ENCODE measurements at places on chromosomes 13 and 19.

DNA sequence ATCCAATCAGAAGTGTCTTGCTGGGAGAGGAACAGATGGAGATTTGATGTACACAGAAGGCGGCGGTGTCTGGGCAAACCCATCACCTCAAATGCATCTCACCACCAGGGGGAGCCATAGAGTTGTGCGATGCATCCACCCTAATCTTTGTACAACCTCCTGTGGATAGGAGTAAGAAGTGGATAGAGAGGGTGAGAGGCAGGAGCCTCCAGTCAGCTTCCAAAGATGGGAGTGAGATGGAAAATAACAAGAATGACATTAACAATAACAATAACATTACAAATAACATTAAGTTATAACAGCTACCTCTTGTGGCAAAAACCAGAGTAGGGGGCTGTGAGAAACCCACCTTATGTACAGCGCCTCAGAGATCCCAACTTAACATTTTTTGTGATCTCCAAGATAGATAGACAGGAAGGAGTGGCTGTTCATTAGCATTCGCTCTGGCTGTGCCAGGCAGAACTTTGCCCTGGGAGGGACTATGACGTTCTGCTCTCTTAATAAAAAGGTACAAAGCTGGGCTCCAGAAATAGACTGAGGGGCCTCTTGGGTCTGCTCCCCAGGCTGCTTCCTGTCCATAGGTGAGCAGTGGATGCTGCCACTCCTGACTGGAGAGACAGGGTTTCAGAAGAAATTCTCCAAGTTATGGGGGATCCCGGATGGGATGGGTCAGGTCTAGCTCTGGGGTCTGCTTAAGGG, 5.2 kb upstream of the CEACAM18 start:
- DNase-seq: peak; percentile 54

DNA sequence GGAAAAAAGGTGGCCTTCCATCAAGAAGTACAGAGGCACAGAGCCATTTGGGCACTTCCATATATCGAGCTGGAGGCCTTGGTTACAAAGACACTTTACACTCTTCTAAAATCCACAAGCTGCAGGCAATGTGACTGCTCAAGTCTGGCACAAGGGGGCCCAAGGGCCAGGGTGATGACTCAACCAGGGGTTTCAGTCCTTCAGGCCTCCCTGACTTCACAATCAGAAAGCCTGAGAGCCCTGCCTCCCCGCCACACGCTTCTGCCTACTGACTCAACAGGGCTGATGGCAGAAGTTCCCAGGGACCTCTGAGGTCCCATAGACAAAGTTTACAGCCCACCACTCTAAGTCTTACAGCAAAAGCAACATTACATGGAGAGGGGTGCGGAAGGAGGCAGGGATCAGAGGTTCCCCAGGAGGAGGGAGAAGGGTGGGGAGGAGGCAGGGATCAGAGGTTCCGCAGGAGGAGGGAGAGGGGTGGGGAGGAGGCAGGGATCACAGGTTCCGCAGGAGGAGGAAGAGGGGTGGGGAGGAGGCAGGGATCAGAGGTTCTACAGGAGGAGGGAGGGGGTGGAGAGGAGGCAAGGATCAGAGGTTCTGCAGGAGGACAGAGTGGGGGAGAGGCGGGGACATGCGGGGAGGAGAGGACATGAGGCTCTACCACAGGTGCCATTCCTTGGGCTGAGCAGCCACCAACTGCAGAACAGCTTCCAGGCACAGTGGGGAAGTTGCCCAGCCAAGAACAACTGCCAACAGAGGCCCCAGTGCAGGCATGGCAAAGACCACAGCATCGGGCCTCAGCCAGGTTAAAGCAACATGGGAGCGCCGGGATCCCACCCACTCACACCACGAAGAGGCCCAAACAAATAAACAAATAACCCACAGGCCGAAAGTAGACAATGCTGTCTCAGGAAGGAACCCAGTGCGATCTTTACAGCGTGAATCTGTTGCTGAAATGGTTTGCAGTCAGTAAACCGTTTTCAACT, 52.0 kb downstream of the SLC7A1 start:
- no peak for DNase-seq

DNA sequence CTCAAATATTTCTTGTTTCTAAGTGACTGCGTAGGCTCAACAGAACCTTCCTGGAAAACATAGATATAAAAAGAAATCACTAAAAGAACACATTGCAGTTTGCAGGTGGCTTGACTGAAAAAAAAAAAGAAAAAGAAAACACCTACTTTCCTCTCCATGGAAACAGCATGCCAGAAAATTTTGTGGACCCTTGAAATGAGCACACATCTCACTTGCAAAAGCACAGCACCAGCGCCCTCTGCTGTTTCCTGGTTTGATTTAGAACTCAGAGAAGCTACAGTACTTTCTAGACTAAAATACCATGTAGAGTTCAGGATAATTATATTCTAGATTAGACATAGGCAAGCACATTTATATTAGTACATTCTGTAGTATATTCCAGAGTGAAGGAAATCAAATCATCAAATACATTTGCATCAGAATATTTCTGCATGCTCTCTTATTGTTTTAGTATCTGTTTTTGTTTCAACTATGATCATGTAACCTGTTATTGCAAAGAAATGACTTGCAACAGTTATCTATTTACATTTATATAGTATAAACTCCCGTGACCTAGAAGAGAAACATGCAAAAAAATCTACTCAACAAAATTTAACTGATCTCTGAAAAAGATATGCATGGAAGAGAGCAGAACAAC, 22.3 kb upstream of the XPO4 start:
- DNase-seq: peak; percentile 80

- no peak for DNase-seq
These were observed 1.9 kb upstream of the EXOC3L2 start for GRCh38 chr19:45247136-45247535.

DNA sequence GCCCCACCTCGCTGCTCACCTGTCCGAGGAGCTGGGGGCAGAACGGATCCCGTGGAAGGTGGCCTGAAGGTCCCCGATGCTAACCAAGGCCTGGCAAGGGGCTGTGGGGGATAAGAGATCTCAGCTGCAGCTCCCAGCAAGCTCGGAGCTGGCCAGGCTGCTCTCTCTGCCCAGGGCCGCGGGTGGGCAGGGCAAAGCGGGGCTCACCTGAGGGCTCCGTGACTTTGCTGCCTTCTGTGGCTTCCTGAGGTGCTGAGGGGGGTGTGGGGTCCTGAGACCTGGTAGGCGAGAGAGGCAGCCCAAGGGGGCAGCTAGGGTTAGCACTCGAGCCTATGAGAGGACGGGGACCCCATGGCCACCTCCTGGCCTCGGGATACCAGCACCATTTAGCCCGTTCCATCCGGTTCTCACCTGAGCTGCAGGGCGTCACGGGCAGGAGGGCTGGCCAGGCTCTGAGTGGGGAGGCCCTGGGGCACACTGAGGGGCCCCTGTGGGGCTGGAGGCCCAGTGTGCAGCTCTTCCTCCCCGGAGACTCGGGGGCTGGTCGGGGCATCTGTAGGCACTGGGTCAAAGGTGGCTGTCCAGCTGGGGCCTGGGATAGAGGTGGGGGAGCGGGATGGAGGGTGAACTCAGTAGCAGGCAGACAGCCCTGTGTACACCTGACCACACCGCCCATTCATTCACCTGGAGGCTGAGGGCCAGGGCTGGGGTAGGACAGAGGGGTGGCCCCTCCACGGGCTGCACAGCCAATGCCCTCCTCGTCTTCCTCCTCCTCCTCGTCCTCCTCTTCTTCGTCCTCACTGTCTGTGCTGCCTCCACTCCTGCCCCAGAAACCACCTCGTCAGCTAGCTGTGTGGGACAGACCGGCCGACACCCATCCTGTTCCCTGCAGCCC, 3.1 kb upstream of the TMEM86B start:
- DNase-seq: no peak

DNA sequence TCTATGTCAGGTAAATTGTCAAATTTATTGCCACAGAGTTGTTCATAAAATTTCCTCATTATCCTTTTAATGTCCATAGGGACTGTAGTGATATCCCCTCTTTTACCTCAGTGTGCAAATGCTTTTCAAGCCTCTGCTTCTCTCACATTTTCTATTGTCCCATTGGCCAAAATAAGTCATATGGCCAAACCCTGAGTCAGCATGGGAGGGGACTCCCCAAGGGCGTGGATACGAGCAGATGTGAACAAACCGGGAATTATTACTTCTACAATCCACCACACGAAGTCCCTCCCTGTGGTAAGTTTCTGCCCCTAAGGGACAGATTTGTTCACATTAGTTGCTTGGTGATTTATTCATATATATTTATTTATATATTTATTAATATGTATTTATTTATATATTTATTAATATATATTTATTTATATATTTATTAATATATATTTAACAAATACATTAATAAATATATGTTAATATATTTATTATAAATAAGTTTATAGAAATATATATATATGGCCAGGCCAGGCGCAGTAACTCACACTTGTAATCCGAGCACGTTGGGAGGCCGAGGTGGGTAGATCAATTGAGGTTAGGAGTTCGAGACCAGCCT, 20.1 kb upstream of the CAMSAP3 start:
- no peak for DNase-seq

GRCh38 chr13:107900775-107901174, 314.6 kb downstream of the LIG4 start:
- no peak for DNase-seq

DNA sequence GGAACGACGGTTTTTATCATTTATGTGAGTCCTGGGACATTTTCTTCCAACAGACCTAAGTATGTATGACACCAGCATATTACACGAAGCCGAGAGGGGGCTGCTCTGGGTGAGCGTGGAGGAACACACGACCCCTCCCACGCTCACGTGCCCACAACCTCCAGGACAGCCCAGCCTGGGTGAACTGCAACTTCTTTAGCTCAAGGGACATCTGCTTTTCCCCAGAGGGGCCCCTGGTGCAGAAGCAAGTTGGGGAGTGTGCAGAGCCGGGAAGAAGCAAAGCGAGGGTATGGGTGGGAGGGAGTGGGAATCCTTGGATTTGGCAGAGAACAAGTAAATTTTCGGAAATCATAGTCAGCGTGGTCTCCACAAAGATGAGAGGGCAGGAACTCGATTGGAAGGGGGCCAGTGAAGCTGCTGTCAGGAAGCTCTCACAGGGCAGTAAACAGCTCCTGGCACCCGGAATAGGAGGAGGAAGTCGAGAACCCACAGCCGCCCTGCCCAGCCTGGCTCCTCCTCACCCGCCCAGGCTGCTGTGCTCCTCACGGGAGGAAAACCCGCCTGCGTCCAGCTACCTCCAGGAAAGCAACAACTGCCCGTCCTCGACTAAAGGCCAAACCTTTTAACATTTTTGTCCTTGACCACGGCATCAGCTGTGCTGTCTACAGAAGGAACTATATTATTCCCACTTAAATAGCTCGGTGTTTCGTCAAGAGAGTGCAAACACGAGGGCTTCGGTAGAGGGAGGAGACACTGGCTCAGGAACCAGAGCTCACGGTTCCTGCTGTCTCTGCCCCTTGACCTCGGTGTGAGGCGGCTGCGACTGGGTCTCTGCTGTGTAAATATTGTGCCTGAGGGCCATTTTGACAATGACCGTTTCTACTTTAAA, 17.2 kb upstream of the CFAP97D2 start:
- DNase-seq: peak; percentile 58

All from uterus (tissue), 4 donors.